ENCODE measurements at places on chromosomes 5 and 9. TPM values are rescaled to one million over a fixed set of nuclear protein-coding genes. Genes with fewer than 3 reads are reported as not detected.

TDRD7 gene
- 3.7 TPM for total RNA-seq

THBS4 gene
- 2.5 TPM for total RNA-seq

DNA sequence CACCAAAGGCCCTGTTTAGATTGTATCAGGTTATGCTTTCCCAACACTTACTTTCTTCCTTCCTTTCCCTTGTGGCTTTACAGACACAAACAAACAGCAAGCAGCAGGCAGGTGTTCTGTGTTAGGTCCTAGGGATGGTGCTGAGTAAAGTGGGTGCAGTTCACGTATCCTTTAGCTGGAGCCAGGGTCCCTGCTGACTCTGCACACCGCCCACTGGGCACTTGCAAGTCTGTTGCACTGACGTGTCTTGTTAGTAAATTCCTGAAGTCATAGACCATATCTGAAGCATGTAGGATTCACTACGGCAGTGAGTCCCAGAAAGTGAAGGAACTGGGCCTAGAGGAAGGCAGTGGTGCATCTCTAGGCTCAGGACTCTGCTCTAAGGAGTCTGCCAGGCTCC, 96.5 kb downstream of the DAPK1 start:
- no peaks in the 10 kb centered on the region for H3K36me3 ChIP-seq
- no peaks in the 10 kb centered on the region for H3K4me1 ChIP-seq
- no peaks in the 10 kb centered on the region for H3K27me3 ChIP-seq
- no peak overlapping the region for H3K4me3 ChIP-seq
- no peak overlapping the region for H3K27ac ChIP-seq

IFNA13 gene
- total RNA-seq, result not detected

ENTPD8 gene
- not detected for total RNA-seq

- DNase-seq, result no peak
- H3K27me3 ChIP-seq, result no peaks in the 10 kb centered on the region
- no peaks in the 10 kb centered on the region for H3K36me3 ChIP-seq
- no peak overlapping the region for H3K4me3 ChIP-seq
- no peaks in the 10 kb centered on the region for H3K4me1 ChIP-seq
Measured at GRCh38 chr9:123616707-123617106, 260.7 kb downstream of the CRB2 start.

- H3K27me3 ChIP-seq, result peaks cover 2% of the 10 kb centered on the region
- H3K36me3 ChIP-seq, result no peaks in the 10 kb centered on the region
- H3K27ac ChIP-seq, result no peak overlapping the region
Measured at GRCh38 chr5:32182463-32183063, 8.4 kb upstream of the GOLPH3 start.

- H3K4me1 ChIP-seq, result no peaks in the 10 kb centered on the region
- no peak for DNase-seq
- H3K36me3 ChIP-seq, result no peaks in the 10 kb centered on the region
- no peak overlapping the region for H3K27ac ChIP-seq
- H3K4me3 ChIP-seq, result no peak overlapping the region
- H3K27me3 ChIP-seq, result no peaks in the 10 kb centered on the region
Measured at GRCh38 chr5:105968981-105969380, 1701.8 kb downstream of the EFNA5 start.

OLFML2A gene
- total RNA-seq, result not detected

DNA sequence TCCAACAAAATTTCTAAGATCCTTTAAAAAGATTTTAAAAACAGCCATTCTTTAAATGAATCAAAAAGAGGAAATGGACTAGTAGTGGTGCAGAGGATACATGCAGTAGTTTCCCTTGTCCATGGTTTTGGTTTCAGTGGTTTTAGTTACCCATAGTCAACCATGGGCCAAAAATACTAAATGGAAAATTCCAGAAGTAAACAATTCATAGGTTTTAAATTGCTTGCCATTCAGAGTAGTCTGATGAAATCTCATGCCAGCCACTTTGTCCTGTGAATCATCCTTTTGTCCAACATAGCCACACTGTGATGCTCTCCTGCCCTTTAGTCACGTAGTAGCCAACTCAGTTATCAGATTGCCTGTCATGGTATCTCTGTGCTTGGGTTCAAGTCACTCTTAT, 286.1 kb downstream of the ANXA1 start:
- no peak for DNase-seq
- no peak overlapping the region for H3K27ac ChIP-seq
- H3K4me3 ChIP-seq, result no peak overlapping the region
- no peaks in the 10 kb centered on the region for H3K36me3 ChIP-seq
- H3K27me3 ChIP-seq, result no peaks in the 10 kb centered on the region

GRCh38 chr5:159975462-159976019, 33.4 kb upstream of the TTC1 start:
- no peak overlapping the region for H3K27ac ChIP-seq
- no peaks in the 10 kb centered on the region for H3K36me3 ChIP-seq
- no peak for DNase-seq
